ENCODE measurements at places on chromosomes 5 and 9.

- DNase-seq: no peak
These were observed 23.9 kb upstream of the PPP3R2 start for GRCh38 chr9:101618698-101619097.

GRCh38 chr5:90613459-90613858 is 54.9 kb downstream of the ADGRV1 start:
- DNase-seq: no peak

DNA sequence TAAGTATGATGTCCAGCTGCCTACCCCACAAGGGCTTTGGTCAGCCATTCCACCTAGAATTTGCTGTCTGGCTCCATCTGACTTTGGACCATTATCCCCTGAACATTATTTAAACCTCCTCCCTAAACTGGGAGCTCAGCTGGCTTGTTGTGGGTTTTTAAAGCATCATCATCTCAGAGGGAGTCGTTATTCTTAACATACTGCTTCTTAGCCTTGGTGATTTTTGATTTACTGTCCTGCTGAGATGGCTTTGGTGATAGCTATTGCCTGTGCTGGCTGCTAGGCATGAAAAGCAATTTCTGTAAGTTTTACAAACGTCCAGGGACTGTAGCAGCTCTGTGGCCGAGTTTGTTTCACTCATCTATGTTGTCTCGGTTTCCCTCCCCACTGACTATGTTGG is 256.1 kb downstream of the NR3C1 start:
- no peak for DNase-seq

- no peak for DNase-seq
These were observed 117.9 kb downstream of the ZSWIM6 start for GRCh38 chr5:61449804-61450492.

DNA sequence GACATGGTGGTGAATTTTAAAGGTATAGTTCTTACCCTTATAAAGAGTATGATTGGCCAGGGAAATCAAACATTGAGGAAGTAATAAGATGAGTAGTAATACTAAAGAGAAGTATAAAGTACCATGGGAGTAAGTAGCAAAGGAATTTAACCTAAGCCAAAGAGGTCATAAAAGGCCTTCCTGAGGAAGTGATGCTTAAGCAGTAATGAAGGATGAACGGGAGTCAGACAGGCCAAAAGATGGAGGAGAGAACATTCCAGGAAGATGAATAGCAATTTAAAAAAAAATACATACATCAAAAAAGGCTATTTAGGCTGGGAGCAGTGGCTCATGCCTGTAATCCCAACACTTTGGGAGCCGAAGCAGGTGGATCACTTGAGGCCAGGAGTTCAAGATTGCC is 29.0 kb downstream of the KLHL3 start:
- no peak for DNase-seq

DNA sequence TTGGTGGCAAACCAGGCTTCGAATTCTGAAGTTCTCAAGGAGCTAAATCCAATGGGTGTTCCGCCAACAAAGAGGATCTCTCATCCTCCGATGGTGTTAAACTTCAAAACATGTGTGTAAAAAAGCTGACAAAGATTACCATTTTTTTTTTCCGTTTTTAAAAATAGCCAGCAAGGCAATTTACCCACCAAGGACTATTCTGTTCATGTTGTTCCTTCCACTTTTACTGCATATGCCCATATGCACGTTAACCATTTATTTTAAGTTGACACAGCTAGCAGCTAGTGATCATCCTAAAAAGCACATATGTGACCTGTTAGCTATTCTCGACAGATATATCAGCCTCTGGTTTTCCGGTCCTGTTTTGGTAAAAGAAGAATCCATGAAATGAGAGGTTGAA is 326.7 kb downstream of the PLK2 start:
- DNase-seq: no peak

DNA sequence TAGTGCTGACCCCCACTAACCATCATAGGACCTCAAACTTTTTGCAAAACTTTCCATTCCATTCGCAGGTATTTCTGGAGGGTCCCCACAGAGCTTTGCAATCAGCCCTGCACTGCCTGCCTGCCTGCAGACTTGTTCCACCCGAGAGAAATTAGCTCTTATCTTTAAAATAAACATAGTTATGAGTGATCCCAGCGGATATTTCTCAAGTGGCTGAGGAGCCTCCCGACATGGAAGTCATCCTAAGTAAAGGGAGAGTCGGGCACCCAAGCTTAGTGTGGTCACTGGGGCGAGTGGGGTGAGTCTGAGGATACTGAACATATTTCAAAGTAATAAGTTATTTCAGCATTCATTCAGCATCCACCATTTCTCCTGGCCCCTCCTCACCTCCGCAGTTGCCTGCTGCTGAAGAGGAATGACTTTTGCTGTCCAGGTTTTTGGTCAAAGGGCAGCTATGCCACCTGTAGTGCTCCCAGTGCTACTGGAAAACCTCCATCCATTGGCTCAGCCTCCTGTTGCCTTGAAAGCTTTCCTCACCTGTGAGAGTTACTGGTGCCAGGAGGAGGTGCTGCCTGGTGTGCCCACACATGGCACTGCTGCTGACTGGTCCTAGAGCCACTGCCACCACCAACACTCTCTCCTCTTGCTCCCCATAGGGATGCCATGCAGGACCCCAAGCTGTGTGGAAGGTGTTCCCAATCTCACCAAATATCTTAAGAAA is 89.7 kb upstream of the PCSK1 start:
- DNase-seq: no peak

GRCh38 chr5:65073250-65073661 is 304.5 kb downstream of the CWC27 start:
- DNase-seq: no peak

DNA sequence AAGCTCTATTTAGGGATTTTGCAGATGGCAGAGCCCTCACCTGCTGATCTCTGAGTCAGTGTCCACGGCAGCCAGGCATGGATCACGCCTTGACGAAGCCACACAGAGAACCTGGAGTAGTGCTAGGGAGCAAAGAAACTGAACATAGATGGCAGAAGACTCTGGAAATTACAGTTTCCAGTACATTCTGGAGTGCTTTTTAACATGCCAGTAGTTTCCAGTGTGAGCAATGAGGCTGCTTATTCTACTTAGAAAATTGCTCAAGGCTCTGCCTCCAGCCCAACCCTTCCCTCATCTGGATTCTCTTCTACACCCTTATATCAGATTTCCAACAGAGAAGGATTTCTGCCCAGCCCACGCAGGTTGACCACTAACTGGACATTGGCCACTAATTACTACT is 203.3 kb downstream of the ADAMTS12 start:
- no peak for DNase-seq

- no peak for DNase-seq
These were observed 116.0 kb downstream of the UNC13B start for GRCh38 chr9:35277628-35278359.

GRCh38 chr5:116315531-116315930 is 230.7 kb downstream of the COMMD10 start:
- no peak for DNase-seq

DNA sequence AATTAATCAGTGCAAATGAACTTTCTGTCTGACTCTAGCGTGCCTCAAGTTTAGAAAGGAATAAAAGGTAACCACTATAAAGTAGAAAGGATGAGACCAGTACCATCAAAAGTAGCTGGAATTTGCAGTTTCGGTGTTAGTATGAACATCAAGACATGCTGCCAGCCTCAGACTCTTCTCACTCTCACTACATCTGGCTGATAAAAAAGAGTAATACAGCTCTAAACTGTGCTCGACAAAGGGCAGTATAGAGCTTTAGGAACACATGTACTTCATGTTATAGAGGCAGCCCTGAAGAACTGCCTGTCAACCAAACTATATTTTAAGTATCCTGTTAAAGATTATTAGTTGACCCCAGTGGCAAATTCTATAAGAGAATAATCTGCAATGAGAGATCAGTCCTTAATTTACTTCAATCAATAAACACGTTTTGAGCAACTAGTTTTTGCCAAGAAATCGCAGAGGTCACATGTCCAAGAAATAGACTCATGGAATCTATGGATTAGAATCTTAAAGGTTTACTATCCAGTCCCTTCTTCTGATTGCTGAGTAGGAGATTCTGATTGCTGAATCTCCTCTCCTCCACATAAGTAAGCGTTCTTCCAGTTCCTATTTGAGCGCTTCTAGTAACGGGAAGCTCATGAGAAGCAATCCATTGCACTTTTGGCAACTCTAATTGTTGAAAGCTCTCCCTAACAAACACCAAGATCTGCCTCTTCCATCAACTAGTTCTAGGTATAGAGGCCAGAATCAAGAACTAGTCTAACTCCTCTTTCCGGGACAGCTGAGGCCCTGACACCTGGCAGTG is 941 bp downstream of the XPA start:
- DNase-seq: no peak

- DNase-seq: no peak
These were observed 71.7 kb downstream of the GABRA6 start for GRCh38 chr5:161757223-161757622.

DNA sequence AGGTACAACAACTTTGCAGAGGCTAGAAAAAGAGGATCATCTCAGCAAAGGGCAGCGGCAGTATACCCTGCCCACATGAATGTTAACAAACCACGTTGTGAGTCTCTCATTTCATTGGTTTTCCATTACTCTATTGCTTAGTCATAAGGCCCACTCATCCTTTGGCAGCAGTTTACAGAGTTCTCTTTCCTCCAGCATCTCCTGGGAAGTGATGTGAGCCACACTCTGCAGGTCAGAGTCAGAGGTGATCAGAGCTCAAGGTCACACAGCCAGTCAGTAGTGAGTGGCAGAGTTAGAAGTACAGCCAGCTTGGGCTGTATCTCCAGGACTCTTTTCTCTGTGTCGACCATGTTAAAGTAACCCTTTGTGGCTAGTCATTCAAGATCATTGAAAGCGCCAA is 599.6 kb upstream of the GRAMD2B start:
- DNase-seq: no peak

- no peak for DNase-seq
These were observed 86.0 kb downstream of the TARS1 start for GRCh38 chr5:33526755-33527154.

- DNase-seq: no peak
These were observed 713.6 kb downstream of the TLE4 start for GRCh38 chr9:80285326-80285725.
